ENCODE measurements at places on chromosomes 4 and X.

DNA sequence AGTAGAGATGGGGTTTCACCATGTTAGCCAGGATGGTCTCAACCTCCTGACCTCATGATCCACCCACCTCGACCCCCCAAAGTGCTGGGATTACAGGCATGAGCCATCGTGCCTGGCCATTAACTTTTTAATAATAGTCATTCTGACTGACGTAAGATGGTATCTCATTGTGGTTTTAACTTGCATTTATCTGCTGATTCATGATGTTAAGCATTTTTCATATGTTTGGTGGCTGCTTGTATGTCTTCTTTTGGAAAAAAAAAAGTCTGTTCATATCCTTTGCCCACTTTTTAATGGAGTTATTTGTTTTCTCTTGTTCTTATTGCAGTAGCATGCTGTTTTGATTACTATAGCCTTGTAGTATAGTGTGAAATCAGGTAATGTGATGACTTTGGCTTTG, 45.8 kb downstream of the ANXA10 start:
- no peak overlapping the region for H3K27ac ChIP-seq
- no peak for DNase-seq
- H3K27me3 ChIP-seq: no peaks in the 10 kb centered on the region
- H3K4me1 ChIP-seq: no peaks in the 10 kb centered on the region
- no peak overlapping the region for H3K4me3 ChIP-seq

DNA sequence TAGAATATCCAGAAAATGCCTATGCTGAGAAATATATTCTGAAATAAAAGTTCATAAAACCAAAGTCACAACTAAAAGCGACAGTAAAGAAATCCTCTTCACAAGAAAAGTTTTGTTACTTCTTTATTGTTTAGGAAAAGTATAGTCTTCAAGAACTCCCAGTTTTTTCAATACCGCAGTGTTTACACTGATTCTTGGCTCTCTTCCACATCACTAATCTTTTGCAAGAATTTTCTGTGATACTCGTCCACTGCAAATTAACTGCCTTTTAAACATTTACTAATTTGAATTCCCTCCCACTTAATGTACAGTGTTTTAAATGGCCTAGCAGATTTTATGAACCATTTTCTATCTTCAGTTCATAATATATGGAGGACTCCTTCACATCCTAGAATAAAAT, 65.1 kb downstream of the HPGDS start:
- no peak overlapping the region for H3K27ac ChIP-seq
- no peak overlapping the region for H3K4me3 ChIP-seq
- H3K4me1 ChIP-seq: no peaks in the 10 kb centered on the region
- H3K27me3 ChIP-seq: no peaks in the 10 kb centered on the region
- DNase-seq: no peak

DNA sequence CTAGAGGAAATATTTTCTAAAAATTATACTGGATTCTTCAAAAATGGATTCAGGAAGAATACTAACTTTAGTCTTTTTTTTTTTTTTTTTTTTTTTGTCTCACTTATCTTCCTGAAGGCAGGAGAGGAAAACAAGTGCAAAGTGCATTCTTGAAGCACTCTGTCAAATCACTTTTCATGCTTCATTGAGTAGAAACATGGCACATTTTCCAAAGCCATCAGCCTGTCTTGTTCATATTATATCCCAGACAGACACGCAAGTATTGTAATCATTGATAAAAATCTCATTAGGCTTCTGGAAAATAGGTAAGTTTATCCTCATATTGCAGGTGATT, 1.2 kb downstream of the BBS12 start:
- H3K36me3 ChIP-seq: no peaks in the 10 kb centered on the region
- peak overlapping the region; percentile 84 for H3K27ac ChIP-seq
- H3K27me3 ChIP-seq: no peaks in the 10 kb centered on the region
- peaks cover 22% of the 10 kb centered on the region for H3K4me1 ChIP-seq
- H3K4me3 ChIP-seq: peak overlapping the region; percentile 73
- no peak for DNase-seq

- H3K4me3 ChIP-seq: no peak overlapping the region
- no peaks in the 10 kb centered on the region for H3K4me1 ChIP-seq
- DNase-seq: no peak
- no peak overlapping the region for H3K27ac ChIP-seq
Measured at GRCh38 chr4:14178421-14178820, 550.9 kb upstream of the BOD1L1 start.

- no peaks in the 10 kb centered on the region for H3K4me1 ChIP-seq
- H3K27me3 ChIP-seq: no peaks in the 10 kb centered on the region
- no peak overlapping the region for H3K27ac ChIP-seq
Measured at GRCh38 chrX:105773801-105774200, 48.5 kb upstream of the NRK start.

DNA sequence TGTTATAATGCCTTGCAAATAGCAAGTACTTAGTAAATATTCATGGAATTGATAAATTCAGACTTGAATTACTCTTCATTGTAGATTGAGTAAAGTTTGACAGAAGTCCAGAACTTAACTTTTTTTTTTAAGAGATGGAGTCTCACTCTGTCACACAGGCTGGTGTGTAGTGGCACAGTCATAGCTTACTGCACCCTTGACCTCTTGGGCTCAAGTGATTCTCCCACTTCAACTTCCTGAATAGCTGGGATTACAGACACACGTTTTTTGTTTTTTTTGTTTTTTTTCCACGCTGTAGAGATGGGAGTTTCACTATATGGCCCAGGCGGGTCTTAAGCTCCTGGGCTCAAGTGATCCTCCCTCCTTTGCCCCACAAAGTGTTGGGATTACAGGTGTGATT, 32.1 kb downstream of the UBE2K start:
- H3K36me3 ChIP-seq: no peaks in the 10 kb centered on the region
- no peak overlapping the region for H3K4me3 ChIP-seq
- DNase-seq: no peak

DNA sequence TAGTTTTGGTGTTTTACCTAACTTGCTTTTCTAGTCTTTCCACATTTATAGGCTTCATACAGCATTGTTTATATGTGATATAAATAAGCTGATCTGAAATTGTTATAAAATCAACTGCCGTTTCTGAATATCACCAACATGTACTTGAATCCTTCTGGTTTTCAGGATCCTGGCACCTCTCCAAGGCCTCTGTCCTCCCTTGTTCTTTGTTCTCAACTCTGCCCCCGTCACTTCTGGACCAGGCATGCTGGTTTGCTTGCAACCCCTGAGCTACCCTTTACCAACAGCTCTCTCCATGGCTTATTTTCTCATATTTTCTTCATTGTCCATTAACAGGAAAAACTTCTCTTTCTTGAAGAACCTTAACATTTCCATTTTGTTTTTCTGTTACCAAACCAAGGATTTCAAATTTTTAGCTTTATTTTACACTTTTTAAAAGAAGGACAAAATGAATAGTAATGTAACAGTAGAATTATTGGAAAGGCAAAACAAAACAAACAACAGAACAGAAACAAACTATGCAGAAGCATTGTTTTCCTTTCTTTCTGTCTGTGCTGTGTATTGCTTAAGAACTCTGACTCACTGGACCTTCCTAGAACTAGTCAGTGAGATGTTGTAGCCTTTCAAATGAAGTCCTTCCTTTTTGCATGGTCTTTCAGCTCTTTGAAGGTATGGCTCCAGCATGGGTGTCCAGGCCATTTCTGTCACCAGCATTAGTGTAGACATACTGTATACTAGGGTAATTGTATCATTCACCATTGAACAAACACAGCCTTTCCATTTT, 44.8 kb downstream of the BANK1 start:
- H3K4me3 ChIP-seq: no peak overlapping the region
- no peaks in the 10 kb centered on the region for H3K27me3 ChIP-seq
- no peak overlapping the region for H3K27ac ChIP-seq
- DNase-seq: no peak

DNA sequence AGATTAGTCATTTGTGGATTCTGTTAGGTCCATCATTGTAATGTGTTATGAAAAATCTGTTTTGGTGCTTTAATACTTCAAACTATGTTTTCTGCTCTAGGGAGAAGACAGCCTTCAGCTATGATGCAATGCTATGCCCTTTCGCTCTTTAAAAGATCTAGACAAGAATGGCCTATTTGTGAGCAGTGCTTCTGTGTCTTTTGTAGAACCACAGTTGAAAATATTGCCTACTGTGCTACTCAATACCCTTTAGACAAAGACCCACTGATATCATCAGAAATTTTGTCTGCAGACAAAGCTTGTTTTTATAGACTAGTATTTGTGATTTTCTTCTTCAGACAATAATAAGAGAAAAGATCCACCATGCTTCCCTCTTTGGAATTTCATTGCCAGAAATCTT, 44.6 kb upstream of the SLITRK2 start:
- no peaks in the 10 kb centered on the region for H3K36me3 ChIP-seq
- no peaks in the 10 kb centered on the region for H3K4me1 ChIP-seq
- no peak overlapping the region for H3K4me3 ChIP-seq
- H3K27ac ChIP-seq: no peak overlapping the region

DNA sequence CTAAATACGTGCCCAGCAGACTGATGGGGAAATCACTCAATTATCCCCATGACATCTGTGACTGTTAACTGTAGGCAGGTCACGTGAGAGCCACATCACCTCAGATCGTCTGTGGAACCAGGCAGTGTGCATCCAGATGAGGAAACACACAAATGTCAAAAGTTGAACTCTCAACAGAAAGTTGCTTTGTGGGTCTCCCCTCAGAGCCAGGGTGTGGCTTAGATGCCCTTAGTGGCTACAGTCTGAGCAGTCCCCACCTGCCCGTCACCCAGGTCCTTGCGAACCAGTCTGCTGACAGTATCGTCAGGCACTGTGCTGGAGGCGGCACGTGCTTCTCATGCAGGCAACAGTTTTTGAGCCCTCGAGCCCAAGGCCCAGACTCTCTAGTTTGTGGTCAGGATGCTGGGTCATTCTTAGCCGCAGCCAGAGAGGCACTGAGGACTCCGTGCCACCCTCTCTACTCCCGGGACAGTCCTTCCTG, 10.8 kb downstream of the TMEM187 start:
- H3K27ac ChIP-seq: no peak overlapping the region
- H3K27me3 ChIP-seq: no peaks in the 10 kb centered on the region
- H3K4me1 ChIP-seq: peaks cover 4% of the 10 kb centered on the region
- peaks cover 3% of the 10 kb centered on the region for H3K36me3 ChIP-seq
- DNase-seq: no peak
- H3K4me3 ChIP-seq: no peak overlapping the region

DNA sequence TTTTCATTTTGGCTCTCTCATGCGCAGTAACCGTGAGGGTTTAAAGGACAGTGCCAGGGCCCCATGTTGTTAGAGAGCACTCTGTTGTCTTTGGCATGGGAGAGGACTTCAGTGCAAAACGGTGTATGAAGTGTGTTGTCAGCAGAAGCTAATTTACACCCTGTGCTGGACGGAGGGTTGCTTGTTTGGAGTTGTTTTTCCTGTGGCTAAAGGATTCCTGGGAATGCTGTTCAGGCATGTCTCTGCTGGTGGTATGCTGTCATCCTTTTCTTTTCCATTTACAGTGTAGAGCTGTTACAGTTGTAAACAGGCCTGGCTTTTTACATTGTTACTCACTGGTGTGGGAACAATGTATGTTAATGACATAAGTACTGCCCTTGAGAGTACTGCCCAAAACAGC, 206.3 kb downstream of the CBR4 start:
- H3K27me3 ChIP-seq: no peaks in the 10 kb centered on the region
- H3K36me3 ChIP-seq: no peaks in the 10 kb centered on the region
- H3K4me3 ChIP-seq: no peak overlapping the region
- H3K27ac ChIP-seq: no peak overlapping the region
- H3K4me1 ChIP-seq: peaks cover 16% of the 10 kb centered on the region
- DNase-seq: no peak

DNA sequence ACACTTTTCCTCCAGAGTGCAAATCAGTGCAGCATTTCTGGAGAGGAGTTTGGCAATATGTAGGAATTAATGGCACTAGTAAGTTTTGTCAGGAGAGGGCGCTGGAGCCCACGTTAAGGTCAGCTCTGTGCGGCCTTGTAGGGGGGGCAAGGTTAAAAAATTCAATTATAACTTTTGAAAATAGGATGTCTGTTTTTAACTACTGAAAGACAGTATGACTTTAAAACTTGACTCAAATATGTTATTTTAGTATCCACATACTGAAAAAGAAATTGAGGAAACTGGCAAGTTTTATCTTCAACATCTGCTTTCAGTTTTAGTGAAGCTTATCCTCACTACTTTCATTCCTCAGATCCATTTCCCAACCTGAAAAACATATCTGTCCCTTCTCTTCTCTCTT, 30.9 kb upstream of the HSD17B13 start:
- H3K4me1 ChIP-seq: peaks cover 3% of the 10 kb centered on the region
- no peaks in the 10 kb centered on the region for H3K27me3 ChIP-seq
- no peak overlapping the region for H3K4me3 ChIP-seq
- no peak for DNase-seq

DNA sequence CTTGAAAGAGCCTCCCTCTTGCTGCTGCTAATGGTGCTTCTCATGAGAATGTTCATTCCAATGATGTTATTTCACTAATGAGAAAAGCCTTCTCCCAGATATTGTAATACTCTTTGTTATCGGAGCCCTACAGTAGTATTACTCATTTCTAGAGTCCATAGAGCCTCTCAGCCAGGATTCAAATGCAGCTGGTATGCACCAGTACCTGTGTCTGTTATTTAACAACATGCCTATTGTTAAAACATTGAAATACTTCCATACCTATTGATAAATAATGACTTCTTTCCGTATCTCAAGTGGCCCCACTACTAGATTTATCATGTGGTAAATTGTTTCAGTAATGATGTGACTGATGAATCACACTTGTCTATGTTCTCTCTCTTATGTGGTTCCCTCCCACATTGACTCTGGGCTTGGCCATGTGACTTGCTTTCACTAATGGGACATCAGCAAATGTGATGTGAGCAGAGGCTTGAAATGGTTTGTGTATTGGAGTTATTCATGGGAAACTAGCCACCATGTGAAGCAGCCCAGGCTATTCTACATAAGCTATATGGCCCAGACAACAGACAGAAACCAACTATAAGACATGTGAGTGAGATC, 207.6 kb downstream of the THOC2 start:
- H3K4me1 ChIP-seq: no peaks in the 10 kb centered on the region
- DNase-seq: no peak
- H3K27ac ChIP-seq: no peak overlapping the region
- H3K36me3 ChIP-seq: no peaks in the 10 kb centered on the region

DNA sequence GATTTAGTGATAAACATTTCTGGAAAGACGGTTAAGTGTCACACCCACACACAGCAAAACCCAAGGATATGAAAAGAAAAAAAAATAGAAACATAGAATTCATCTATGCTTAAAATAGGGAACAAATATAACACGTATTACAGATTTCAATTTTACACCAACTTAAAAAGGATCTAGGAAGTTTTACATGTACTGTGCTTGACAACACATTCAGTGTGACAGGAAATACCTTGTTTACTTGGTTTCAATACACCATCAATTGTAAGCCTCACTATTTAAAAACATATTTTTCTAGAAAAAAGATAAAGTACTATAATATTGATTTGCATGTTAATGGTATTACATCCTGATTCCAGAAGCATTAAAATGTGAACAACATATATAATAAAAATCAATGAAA, 77.0 kb upstream of the SPRY1 start:
- H3K4me3 ChIP-seq: no peak overlapping the region
- H3K27ac ChIP-seq: no peak overlapping the region
- H3K4me1 ChIP-seq: no peaks in the 10 kb centered on the region
- H3K36me3 ChIP-seq: no peaks in the 10 kb centered on the region
- H3K27me3 ChIP-seq: no peaks in the 10 kb centered on the region

GRCh38 chr4:189294574-189294973, 646.1 kb upstream of the FRG1 start:
- no peaks in the 10 kb centered on the region for H3K36me3 ChIP-seq
- DNase-seq: no peak
- no peaks in the 10 kb centered on the region for H3K4me1 ChIP-seq
- no peaks in the 10 kb centered on the region for H3K27me3 ChIP-seq

GRCh38 chr4:55017406-55017805, 108.0 kb downstream of the KDR start:
- no peak overlapping the region for H3K4me3 ChIP-seq
- H3K36me3 ChIP-seq: no peaks in the 10 kb centered on the region
- H3K4me1 ChIP-seq: peaks cover 6% of the 10 kb centered on the region
- no peaks in the 10 kb centered on the region for H3K27me3 ChIP-seq

Data from esophagus muscularis mucosa (tissue), 4 donors.